ENCODE measurements at places on chromosomes 7 and 10.

DNA sequence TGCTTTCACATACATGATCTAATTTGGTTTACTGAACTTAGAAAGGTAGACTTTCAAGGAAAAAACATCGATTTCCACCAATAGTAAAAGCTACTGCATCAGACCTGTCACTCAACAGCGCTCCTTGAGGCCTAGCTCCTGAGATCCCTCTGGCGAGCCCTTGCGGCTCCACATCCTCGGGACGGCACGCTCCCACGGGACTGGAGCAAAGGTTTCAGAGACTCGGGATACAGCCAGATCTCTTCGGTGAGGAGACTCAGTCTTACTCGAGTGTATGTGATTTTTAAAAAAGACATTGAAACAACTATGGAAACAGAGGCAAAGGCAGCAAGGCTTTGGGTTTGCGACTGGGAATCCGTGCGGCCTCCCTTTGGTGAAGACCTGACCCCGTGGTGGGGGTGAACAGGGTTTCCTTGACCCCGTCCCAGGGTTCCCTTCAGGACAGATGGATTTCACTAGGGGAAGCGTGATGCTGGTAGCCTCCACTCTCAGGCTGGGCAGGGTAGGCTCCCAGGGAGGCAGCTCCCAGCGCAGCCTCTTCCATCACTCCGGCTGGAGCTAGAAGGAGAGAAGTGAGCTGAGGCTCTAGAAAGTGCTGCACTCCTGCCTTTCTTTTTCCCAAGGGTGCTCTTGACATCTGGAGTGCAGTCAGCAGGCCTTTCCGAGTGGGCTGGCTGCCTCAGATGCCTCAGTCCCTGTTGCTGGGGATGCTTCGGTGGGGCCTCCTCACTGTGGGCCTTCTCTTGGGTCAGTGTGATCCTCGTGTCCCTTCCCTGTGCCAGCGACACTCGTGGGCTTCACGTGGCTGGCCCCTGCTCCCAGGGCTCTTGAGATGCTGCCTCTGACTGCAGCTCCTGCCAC, 5.8 kb upstream of the ATP6V0E2 start:
- H3K4me3 ChIP-seq, result no peak overlapping the region
- H3K27me3 ChIP-seq, result no peaks in the 10 kb centered on the region
- H3K36me3 ChIP-seq, result no peaks in the 10 kb centered on the region
- DNase-seq, result no peak
- H3K4me1 ChIP-seq, result peaks cover 44% of the 10 kb centered on the region

DNA sequence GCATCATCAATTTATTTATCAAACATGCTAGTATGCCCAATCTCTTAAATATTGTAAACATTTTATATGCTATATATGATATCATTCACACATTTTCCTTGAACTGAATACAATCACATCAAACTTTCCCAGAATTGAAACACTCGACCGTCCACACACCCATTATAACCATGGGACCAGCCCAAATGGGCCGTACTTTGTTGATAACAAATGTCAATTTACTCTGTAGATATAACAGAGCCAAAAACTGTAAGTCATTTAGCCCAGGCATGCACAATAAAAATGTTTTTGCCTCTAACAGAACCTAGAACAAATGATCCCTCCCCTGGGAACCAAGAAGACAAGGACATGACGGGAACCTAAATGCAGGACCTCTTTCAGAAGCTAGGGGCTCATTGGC, 683 bp upstream of the ANKRD22 start:
- no peaks in the 10 kb centered on the region for H3K27me3 ChIP-seq
- H3K27ac ChIP-seq, result no peak overlapping the region
- no peak for DNase-seq

GRCh38 chr10:69633673-69634635, 3.9 kb downstream of the FAM241B start:
- no peak overlapping the region for H3K27ac ChIP-seq
- H3K36me3 ChIP-seq, result no peaks in the 10 kb centered on the region
- no peak overlapping the region for H3K4me3 ChIP-seq
- no peaks in the 10 kb centered on the region for H3K4me1 ChIP-seq
- no peak for DNase-seq

- DNase-seq, result peak; percentile 22
- no peaks in the 10 kb centered on the region for H3K4me1 ChIP-seq
- H3K4me3 ChIP-seq, result no peak overlapping the region
- no peak overlapping the region for H3K27ac ChIP-seq
Observed at GRCh38 chr7:95684037-95684436, 87.7 kb upstream of the PDK4 start.

DNA sequence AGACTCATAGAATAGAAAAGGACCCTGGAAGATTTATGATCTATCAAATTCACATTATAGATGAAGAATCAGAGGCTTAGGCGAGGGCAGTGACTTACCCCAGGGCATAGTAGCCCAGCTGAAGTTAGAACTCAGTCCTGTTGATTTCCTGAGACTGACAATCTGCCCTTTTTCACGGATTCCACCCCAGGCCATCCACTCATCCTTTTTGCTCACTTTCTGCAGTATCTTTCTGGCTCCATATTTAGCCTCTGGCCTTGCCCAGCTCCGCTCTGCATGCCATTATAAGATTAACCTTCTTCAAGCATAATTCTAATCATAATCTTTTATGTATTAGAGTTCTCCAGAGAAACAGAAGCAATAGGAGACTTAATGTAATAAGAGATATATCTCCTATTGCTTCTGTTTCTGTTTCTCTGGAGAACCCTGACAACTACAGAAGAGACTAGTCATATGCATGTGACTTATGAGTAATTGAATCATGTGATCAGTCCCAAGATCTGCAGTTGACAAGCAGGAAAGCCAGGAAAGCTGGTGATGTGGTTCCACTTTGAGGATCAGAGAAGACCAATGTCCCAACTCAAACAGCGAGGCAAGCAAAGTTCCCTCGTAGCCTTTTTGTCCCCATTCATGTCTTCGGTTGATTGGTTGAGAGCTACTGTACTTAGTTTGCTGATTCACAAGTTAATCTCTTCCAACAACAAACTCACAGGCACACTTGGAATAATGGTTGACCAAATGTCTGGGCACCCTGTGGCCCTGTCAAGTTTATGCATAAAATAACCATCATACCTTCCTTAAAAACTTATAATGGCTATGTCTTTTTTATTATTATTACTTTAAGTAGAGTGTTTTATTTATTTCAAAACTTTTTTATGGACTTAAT, 412.1 kb downstream of the SUGCT start:
- no peaks in the 10 kb centered on the region for H3K36me3 ChIP-seq
- H3K27ac ChIP-seq, result no peak overlapping the region
- H3K4me1 ChIP-seq, result peaks cover 7% of the 10 kb centered on the region
- no peak overlapping the region for H3K4me3 ChIP-seq

GRCh38 chr10:88114368-88114767, 250.9 kb downstream of the PTEN start:
- peaks cover 15% of the 10 kb centered on the region for H3K4me1 ChIP-seq
- DNase-seq, result peak; percentile 70
- H3K36me3 ChIP-seq, result no peaks in the 10 kb centered on the region
- H3K27ac ChIP-seq, result no peak overlapping the region
- no peak overlapping the region for H3K4me3 ChIP-seq

- H3K4me1 ChIP-seq, result no peaks in the 10 kb centered on the region
- H3K27ac ChIP-seq, result no peak overlapping the region
- no peaks in the 10 kb centered on the region for H3K27me3 ChIP-seq
Observed at GRCh38 chr10:60203993-60204618, 185.6 kb downstream of the ANK3 start.

DNA sequence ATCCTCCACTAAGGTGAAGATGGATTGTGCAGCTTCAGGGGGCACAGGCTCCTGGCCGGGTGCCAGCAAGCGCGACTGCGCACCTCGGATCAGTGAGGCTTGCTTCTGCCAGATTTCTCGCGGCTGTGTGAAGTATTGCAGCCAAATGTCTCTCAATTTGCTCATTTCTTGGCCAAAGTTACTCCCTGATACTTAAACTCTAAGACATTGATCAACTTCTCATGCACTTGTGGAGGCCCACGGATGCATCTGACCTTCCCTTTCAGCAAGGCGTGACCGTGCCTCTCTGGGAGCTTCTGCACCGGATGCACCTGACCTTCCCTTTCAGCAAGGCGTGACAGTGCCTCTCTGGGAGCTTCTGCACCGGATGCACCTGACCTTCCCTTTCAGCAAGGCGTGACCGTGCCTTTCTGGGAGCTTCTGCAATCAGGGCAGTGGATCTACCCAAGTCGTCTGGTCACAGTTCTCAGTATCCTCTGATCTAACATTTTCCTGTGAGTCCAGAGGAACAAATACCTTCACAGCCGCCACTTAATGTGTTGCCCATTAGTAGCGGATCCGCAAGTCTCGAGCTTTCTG, 248.3 kb downstream of the ADARB2 start:
- no peaks in the 10 kb centered on the region for H3K27me3 ChIP-seq
- H3K4me3 ChIP-seq, result peak overlapping the region; percentile 30
- peak; percentile 81 for DNase-seq
- H3K36me3 ChIP-seq, result no peaks in the 10 kb centered on the region

GRCh38 chr10:71085689-71086438, 126.5 kb upstream of the UNC5B start:
- no peak overlapping the region for H3K27ac ChIP-seq
- H3K4me1 ChIP-seq, result no peaks in the 10 kb centered on the region
- no peaks in the 10 kb centered on the region for H3K36me3 ChIP-seq
- H3K27me3 ChIP-seq, result peaks cover 12% of the 10 kb centered on the region

- no peak for DNase-seq
- H3K4me3 ChIP-seq, result no peak overlapping the region
- no peaks in the 10 kb centered on the region for H3K36me3 ChIP-seq
- no peaks in the 10 kb centered on the region for H3K4me1 ChIP-seq
- no peaks in the 10 kb centered on the region for H3K27me3 ChIP-seq
- no peak overlapping the region for H3K27ac ChIP-seq
Observed at GRCh38 chr7:128063088-128063487, 31.9 kb upstream of the LRRC4 start.

DNA sequence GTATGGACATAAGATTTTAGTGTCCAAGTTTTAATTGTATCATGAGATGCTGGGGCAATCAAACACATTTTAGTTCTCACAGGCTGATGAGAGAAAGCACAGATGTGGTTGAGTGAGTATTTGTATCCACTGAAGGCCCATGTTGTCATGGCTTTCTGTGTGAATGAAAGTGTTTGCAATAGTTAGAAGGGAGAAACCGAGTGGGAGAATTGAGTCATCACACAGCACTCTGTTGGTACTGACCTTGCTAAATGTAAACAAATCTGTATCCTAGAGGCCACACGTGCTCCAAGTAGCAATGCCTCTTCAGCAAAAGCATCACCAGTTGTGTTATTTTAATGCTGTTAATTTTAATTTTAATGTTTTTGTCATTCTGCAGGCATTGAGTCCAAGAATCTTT, 121.2 kb downstream of the EMX2 start:
- H3K4me3 ChIP-seq, result no peak overlapping the region
- H3K27ac ChIP-seq, result no peak overlapping the region
- no peaks in the 10 kb centered on the region for H3K27me3 ChIP-seq
- no peaks in the 10 kb centered on the region for H3K36me3 ChIP-seq

GRCh38 chr10:68561865-68562649, 1.9 kb downstream of the TET1 start:
- DNase-seq, result no peak
- H3K36me3 ChIP-seq, result no peaks in the 10 kb centered on the region
- peaks cover 34% of the 10 kb centered on the region for H3K4me1 ChIP-seq
- H3K27ac ChIP-seq, result no peak overlapping the region
- H3K27me3 ChIP-seq, result no peaks in the 10 kb centered on the region

DNA sequence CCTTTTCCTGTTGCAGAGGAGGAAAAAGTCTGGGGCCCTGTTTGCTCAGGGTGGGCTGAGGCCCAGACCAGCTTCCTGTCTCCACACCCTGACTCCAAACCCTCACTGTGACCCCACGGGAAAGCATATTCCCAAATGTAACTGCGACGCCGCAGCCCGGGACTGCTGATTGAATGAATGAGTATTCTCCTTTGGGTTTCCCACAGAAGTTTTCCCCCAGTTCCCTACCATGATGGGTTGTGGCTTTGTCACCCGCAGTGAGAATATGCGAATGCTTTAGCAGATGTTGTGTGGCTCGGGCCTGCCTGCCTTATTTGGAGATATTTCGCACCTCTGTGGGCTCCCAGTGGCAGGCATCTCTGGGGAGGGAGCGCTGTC, 50.6 kb downstream of the MGMT start:
- H3K27ac ChIP-seq, result no peak overlapping the region
- DNase-seq, result no peak
- no peaks in the 10 kb centered on the region for H3K36me3 ChIP-seq
- H3K4me3 ChIP-seq, result no peak overlapping the region
- H3K27me3 ChIP-seq, result no peaks in the 10 kb centered on the region

DNA sequence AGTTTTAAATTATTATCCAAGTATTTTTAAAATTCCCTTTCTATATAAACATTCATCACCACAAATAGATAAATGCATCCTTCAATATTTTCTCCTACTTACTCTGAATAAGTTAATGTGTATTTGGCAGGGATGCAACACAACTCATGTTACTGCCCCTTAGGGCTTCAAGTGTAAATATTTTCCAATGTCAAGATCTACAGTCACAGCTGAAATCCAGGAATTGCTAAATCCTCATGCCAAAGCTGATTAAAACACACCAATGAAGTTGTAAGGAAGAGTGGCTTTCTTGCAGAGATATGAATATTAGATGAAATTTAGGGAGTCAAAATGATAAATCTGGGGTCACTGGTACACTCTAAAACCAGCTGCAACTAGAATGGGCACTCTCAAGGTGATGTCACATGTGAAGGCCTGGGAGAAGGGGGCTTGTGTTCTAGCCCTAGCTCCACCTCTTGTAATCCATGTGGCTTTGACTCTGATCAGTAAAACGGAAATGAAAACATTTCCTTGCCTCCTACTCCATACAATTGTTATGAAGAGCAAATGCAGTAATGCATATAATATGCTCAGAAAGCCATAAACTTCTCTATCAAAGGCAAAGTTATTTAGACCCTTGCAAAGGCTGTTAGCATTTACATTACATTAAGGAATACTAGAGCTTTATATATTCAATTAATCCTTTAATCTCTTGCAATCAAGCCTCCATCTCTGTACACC, 228.1 kb upstream of the NFE2L3 start:
- no peaks in the 10 kb centered on the region for H3K27me3 ChIP-seq
- H3K36me3 ChIP-seq, result no peaks in the 10 kb centered on the region
- no peak overlapping the region for H3K27ac ChIP-seq

DNA sequence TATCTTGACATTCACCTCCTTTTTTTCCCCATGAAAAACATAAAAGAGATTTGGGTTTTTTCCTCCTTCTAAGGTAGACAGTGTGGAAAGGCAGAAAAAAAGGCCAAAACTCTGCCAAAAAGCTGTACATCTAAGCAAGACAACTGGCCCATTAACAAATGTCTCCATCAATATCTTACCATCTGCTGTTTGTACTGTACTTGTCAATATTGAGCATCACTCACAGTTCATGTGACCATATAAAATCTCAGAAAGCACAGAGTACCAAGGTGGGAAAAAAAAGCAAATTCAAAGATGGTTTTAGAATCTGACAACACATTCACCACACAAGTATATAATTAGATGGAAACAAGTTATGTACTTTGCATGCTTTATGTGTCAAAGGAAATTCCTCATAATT, 52.6 kb downstream of the CACNA2D1 start:
- no peak overlapping the region for H3K27ac ChIP-seq
- no peaks in the 10 kb centered on the region for H3K4me1 ChIP-seq
- no peak overlapping the region for H3K4me3 ChIP-seq

DNA sequence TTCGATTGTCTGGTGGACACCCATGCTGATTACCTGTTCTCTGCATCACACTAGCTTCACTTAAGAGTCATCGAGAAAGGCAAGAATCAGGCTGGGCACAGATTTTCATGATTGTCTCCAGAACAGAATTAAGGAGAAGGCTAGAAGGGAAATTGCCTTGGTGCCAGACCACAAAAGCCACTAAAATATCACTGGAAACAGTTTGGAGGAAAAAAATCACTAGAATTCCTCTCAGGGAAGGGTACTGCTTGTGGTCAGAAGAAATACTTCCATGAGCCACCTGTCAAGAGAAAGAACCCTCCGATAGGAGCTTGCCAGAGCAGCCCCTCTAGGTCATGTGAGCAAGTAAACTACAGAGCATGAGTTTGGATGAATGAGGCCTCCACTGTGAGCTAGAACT, 269.3 kb upstream of the TEX47 start:
- H3K4me3 ChIP-seq, result no peak overlapping the region
- no peak for DNase-seq
- H3K27me3 ChIP-seq, result no peaks in the 10 kb centered on the region
- H3K4me1 ChIP-seq, result no peaks in the 10 kb centered on the region
- H3K27ac ChIP-seq, result no peak overlapping the region
